ENCODE measurements at places on chromosomes 16 and 17. TPM values are rescaled to one million over a fixed set of nuclear protein-coding genes. Genes with fewer than 3 reads are reported as not detected.

SALL1 gene
- not detected for total RNA-seq

TSPOAP1 gene
- total RNA-seq = 0.86 TPM

ITGB4 gene
- 224 TPM for total RNA-seq

CTRB2 gene
- not detected for total RNA-seq

DPEP1 gene
- total RNA-seq = 82.2 TPM

TOM1L1 gene
- total RNA-seq = 25.9 TPM

CRYM gene
- total RNA-seq = 0.61 TPM

MAPT gene
- total RNA-seq = 0.08 TPM

ABCA5 gene
- 0.97 TPM for total RNA-seq

C17orf75 gene
- total RNA-seq = 46.6 TPM

TEX19 gene
- total RNA-seq = 1.1 TPM

NOXO1 gene
- total RNA-seq = 141 TPM

STAC2 gene
- total RNA-seq = 0.28 TPM

HES7 gene
- total RNA-seq = 0.61 TPM

CLEC19A gene
- not detected for total RNA-seq

SLC12A3 gene
- total RNA-seq = not detected

CCL8 gene
- not detected for total RNA-seq

KCNJ2 gene
- 0.18 TPM for total RNA-seq

DNASE1L2 gene
- 0.99 TPM for total RNA-seq

SLFN5 gene
- total RNA-seq = 3.8 TPM

AARS1 gene
- total RNA-seq = 79.2 TPM

CES3 gene
- total RNA-seq = 3.4 TPM

KAT2A gene
- 49.6 TPM for total RNA-seq

CTRB1 gene
- not detected for total RNA-seq

KATNB1 gene
- 80.2 TPM for total RNA-seq

PRM3 gene
- not detected for total RNA-seq

CCDC200 gene
- not detected for total RNA-seq

ITPRIPL2 gene
- total RNA-seq = 17.7 TPM

MFAP4 gene
- not detected for total RNA-seq

CD300E gene
- total RNA-seq = not detected

CD300A gene
- total RNA-seq = not detected

OTOP2 gene
- not detected for total RNA-seq

TAC4 gene
- not detected for total RNA-seq

DLX4 gene
- 0.51 TPM for total RNA-seq

ANKS4B gene
- 4.9 TPM for total RNA-seq

HSPB9 gene
- not detected for total RNA-seq

NME1 gene
- 237 TPM for total RNA-seq

KRT33A gene
- not detected for total RNA-seq

GAS2L2 gene
- 0.52 TPM for total RNA-seq

NPIPB6 gene
- not detected for total RNA-seq

KRT12 gene
- 0.33 TPM for total RNA-seq

ZDHHC1 gene
- 24.4 TPM for total RNA-seq

RBFOX1 gene
- total RNA-seq = not detected

BEAN1 gene
- total RNA-seq = not detected

ZNF423 gene
- total RNA-seq = not detected

RNF112 gene
- not detected for total RNA-seq
